Activated CD4-positive, alpha-beta T cell treated with anti-CD3 and anti-CD28 coated beads, Interleukin-2, amount 10 ng/mL, durations not matched to agents 7 days and 5 days (primary cell): ENCODE measurements at places on chromosomes 11 and 22. TPM values are rescaled to one million over a fixed set of nuclear protein-coding genes. Genes with fewer than 3 reads are reported as not detected.

- DNase-seq, result no peak
Measured at GRCh38 chr11:7896009-7896785, 34.9 kb downstream of the OR10A6 start.

DNA sequence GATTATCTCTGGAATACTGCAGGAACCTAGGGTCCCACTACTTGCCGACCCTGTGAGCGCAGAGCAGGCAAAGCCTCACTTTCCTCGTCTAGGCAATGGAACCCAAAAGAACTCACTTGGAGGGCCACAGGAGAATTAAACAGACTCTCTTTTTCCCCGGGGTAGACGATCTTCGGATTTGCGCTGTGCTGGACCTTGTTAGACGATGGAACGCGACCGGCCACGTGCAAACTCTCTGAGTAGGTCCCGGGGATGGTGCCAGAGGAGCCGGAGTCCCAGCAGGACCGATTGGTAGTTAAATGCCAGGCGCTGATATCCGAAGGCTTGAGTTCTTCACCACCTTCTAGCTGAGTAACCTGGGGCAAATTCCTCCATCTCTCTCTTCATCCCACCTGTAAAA is 1.0 kb upstream of the SLC1A2 start:
- no peak for DNase-seq

KDM4E gene
- not detected for total RNA-seq

GRCh38 chr11:5247472-5248192 is 2.0 kb downstream of the HBG1 start:
- no peak for DNase-seq

CACNA1I gene
- 8.4 TPM for total RNA-seq

DNA sequence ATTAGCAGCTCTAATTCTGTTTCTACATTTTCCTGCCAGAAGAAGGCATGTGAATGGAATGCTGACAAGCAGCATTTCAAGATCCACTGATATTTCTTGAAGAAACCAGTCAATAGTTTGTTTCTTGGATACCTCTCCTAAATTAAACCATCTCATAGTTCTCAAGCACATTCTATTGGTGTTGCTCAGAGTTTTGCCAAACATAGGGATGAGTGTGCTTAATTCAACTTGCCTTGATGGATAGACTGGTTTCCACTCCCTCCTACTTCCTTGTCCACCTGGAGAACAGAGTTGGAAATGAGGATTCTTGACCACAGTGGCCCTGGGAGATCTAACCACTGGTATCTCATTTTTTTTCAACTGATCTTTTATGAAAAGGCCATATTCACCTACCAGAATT is 29.8 kb upstream of the DDX10 start:
- DNase-seq, result no peak
